ENCODE measurements at places on chromosomes 12 and 14. TPM values are rescaled to one million over a fixed set of nuclear protein-coding genes. Genes with fewer than 3 reads are reported as not detected.
A peak's percentile ranks its signal among the peaks of the same experiment; 100 is the strongest.

Gene PMEL
- 1.3 TPM for total RNA-seq

Gene SRSF5
- total RNA-seq, result 194 TPM

DNA sequence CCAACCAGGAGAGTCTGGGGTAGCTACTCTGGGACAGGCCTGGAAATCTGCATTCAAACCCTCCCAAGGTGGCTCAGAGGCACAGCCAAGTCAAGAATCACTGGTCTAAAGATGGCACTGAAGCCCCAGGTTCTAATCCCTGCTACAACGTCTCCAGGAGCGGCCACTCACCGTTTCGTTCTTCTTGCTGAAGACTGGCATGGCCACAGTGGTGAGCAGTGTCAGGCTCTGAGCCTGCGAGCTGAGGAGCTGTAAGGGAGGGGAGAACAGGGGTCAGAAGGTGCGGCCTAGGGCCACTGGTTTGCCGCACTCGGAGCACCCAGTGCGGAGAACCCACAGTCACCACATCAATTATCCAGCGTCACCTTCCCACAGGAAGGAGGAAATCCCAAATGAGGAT lies 38.8 kb downstream of the CACNA2D4 start:
- H3K4me3 ChIP-seq, result no peak overlapping the region
- H3K36me3 ChIP-seq, result no peaks in the 10 kb centered on the region
- no peaks in the 10 kb centered on the region for H3K4me1 ChIP-seq

DNA sequence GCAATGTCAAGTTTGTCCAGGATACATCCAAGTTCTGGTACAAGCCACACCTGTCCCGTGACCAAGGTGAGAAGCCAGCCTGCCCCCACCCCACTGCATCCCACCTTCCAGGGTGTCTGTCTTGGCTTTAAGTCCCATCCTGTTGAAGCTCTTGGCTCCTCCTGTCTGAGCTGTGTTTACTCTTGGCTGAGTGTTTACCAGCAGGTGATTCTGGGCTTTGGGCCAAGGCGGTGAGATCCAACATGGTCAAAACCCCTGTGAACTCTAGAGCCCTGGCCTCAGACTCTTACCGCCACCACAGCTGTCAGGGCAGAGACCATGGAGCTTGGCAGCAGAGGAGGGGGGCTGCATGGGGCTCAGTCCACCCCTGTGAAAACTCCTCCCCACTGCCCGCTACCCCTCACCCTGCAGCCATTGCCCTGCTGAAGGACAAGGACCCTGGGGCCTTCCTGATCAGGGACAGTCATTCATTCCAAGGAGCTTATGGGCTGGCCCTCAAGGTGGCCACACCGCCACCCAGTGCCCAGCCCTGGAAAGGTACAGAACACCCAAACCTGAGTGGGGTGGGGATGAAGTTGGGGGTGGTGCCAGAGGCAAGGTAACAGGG lies 11.6 kb downstream of the TNS2 start:
- DNase-seq, result no peak
- H3K27ac ChIP-seq, result peak overlapping the region; percentile 82
- H3K4me1 ChIP-seq, result peaks cover 45% of the 10 kb centered on the region

Gene PTGDR
- 0.76 TPM for total RNA-seq

- H3K36me3 ChIP-seq, result no peaks in the 10 kb centered on the region
- peaks cover 34% of the 10 kb centered on the region for H3K27me3 ChIP-seq
- H3K4me1 ChIP-seq, result peaks cover 6% of the 10 kb centered on the region
- H3K4me3 ChIP-seq, result peak overlapping the region; percentile 29
These were observed 18.9 kb upstream of the ANKRD33 start for GRCh38 chr12:51868821-51869495.

Gene BIN2
- total RNA-seq, result 0.81 TPM

DNA sequence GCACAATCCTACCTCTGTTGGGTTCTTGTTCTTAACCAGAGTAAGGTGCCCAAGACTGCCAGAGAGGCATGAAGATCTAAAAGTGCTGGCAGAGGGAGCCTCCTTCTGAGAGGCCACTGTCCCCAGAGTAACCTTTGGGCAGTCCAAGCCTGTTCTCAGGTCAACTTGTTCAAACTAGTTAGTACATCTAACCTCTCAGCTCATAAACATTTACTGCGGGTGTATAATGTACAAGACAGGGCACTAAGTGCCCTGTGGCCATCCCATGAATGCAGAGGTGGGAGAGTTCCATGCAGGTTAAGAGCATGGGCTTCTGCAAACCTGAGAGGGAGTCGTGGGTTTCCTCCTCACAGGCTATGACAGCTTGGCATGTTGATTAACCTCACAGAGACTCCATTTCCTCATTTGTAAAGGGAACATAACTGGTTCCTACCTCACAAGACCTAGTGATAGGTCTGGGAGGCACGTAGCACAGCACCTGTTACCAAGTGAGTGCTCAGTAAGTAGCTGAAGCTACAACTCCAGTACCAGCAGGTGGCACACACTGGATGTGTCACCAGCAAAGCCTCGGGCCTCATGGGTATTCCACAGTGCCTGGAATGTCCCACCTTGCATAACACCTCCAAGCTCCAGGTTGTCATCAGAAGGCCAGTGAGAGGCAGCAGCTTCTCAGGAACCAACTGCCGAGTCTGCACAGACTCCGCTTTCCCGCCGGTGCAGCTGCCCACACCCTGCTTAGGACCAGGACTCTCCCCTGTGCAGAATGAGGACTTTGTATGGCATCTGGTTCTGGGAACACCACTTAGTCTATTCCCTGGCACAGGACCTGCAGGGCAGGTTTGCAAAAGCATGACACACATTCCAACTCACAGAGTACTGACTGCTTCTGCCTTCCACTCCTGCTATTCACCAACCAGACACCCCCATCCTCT lies 4.4 kb downstream of the VDR start:
- peaks cover 50% of the 10 kb centered on the region for H3K27me3 ChIP-seq
- no peak overlapping the region for H3K27ac ChIP-seq
- H3K4me3 ChIP-seq, result no peak overlapping the region

- no peak overlapping the region for H3K27ac ChIP-seq
- H3K4me3 ChIP-seq, result no peak overlapping the region
- peaks cover 5% of the 10 kb centered on the region for H3K4me1 ChIP-seq
- peaks cover 5% of the 10 kb centered on the region for H3K27me3 ChIP-seq
- no peaks in the 10 kb centered on the region for H3K36me3 ChIP-seq
These were observed 69.2 kb downstream of the ANO2 start for GRCh38 chr12:5875851-5876250.

Gene ADAM21
- 0.26 TPM for total RNA-seq

- H3K27me3 ChIP-seq, result no peaks in the 10 kb centered on the region
- no peak for DNase-seq
- H3K36me3 ChIP-seq, result no peaks in the 10 kb centered on the region
These were observed 124.2 kb downstream of the NPAS3 start for GRCh38 chr14:33062881-33063280.

- no peaks in the 10 kb centered on the region for H3K27me3 ChIP-seq
- no peak overlapping the region for H3K4me3 ChIP-seq
These were observed 28.6 kb downstream of the CHFR start for GRCh38 chr12:132858718-132859266.

Gene NABP2
- 20.0 TPM for total RNA-seq

GRCh38 chr12:52050116-52050757 lies 1.0 kb upstream of the NR4A1 start:
- H3K36me3 ChIP-seq, result no peaks in the 10 kb centered on the region
- no peaks in the 10 kb centered on the region for H3K27me3 ChIP-seq
- H3K27ac ChIP-seq, result peak overlapping the region; percentile 88
- peak overlapping the region; percentile 77 for H3K4me3 ChIP-seq

DNA sequence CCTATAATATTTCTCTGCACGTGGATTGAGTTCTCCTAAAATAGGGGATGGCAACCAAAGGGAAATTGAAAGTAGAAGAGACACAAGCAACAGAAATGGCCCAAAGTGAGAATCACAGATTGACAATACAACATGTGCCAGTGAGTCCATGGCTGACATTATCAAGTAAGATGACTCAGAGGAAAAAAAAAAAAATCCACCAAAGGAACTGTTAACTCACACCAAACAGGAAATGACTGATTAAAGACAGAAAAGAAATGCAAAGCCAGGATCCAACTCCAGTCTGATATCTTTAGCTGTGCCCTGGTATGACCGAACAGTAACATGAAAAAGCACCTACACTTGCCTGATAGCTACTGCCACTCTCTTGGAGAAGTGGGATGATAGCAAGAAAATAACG lies 485.0 kb downstream of the PRKD1 start:
- no peaks in the 10 kb centered on the region for H3K27me3 ChIP-seq
- H3K36me3 ChIP-seq, result no peaks in the 10 kb centered on the region
- H3K4me3 ChIP-seq, result no peak overlapping the region
- DNase-seq, result no peak

Gene NUAK1
- 48.0 TPM for total RNA-seq

Gene PRIMA1
- 3.8 TPM for total RNA-seq

DNA sequence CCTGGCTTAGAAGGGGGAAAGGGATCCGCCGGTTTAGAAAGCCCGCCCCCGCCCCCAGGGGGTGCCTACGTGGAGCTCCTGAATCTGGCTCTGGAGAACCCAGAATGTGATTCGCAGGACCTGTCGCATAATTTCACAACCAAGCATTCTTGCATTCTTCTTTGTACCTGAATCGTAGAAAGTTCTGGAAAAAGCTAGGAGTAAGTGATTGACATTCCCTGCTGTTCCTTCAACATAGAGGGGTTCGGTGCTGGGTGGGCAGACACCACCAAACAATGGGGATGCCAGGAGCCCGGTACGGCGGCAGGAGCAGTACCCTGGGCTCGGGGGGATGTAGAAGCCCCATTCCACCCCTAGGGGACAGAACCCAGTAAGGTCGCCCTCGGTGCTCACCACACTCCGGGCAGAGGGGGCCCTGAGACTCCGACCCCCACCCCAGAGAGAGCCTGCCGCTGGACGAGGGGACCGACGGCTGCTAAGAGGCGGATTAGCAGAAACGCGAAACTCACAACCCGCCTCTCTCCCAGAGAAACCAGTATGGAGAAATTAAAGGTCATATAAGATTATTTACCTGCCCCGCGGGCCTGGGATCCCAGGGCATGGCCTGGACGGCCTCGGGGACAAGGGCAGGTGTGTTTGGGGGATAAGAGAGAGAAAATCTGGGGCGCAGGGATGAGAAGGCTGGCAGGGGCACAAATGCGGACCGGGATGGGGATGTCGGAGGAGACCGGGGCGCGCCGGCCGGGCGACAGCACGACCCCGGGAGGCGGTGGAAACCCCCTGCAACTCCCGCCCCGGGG lies 520 bp downstream of the CSRP2 start:
- H3K27me3 ChIP-seq, result no peaks in the 10 kb centered on the region
- no peaks in the 10 kb centered on the region for H3K36me3 ChIP-seq
- peaks cover 26% of the 10 kb centered on the region for H3K4me1 ChIP-seq
- H3K27ac ChIP-seq, result peak overlapping the region; percentile 95
- DNase-seq, result no peak

GRCh38 chr14:76484355-76484754 lies 108.4 kb downstream of the ESRRB start:
- no peak for DNase-seq
- H3K4me1 ChIP-seq, result peaks cover 6% of the 10 kb centered on the region
- H3K27ac ChIP-seq, result no peak overlapping the region
- H3K4me3 ChIP-seq, result no peak overlapping the region

DNA sequence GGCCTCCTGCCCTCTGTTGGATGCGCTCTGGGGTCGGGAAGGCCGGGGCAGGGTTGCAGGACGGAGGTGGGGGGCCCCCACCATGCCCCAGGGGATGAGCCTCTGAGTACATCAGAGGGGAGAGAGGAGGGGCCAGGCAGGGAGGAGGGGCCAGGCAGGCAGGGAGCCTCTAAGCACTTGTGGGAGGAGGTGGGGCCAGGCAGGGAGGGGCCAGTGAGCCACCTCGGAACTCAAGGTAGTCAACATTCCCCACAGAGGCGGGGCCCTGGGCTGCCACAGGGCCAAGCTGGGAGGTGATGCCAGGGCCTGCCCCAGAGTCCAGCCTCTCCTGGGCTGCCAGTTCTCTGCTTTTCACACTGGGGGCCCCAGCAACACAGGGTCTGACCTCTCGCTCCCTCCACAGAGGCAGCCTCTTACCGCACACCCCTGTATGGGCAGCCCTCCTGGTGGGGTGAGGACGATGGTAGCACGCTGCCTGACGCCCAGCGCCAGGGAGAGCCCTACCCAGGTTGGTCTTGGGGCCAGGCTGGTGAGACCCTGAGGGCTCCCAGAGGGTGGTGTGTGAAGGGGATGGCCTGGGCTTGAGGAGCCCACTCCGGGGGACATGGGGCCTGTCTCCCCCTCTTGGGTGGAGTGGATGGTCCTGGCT lies 17.4 kb downstream of the CEP170B start:
- peaks cover 13% of the 10 kb centered on the region for H3K4me1 ChIP-seq
- peak; percentile 4 for DNase-seq
- H3K27ac ChIP-seq, result no peak overlapping the region
- H3K27me3 ChIP-seq, result no peaks in the 10 kb centered on the region

GRCh38 chr12:62799126-62799736 lies 135.7 kb downstream of the PPM1H start:
- H3K27me3 ChIP-seq, result no peaks in the 10 kb centered on the region
- H3K36me3 ChIP-seq, result peaks cover 5% of the 10 kb centered on the region
- no peak overlapping the region for H3K4me3 ChIP-seq
- H3K4me1 ChIP-seq, result peaks cover 6% of the 10 kb centered on the region
- H3K27ac ChIP-seq, result no peak overlapping the region
- no peak for DNase-seq

DNA sequence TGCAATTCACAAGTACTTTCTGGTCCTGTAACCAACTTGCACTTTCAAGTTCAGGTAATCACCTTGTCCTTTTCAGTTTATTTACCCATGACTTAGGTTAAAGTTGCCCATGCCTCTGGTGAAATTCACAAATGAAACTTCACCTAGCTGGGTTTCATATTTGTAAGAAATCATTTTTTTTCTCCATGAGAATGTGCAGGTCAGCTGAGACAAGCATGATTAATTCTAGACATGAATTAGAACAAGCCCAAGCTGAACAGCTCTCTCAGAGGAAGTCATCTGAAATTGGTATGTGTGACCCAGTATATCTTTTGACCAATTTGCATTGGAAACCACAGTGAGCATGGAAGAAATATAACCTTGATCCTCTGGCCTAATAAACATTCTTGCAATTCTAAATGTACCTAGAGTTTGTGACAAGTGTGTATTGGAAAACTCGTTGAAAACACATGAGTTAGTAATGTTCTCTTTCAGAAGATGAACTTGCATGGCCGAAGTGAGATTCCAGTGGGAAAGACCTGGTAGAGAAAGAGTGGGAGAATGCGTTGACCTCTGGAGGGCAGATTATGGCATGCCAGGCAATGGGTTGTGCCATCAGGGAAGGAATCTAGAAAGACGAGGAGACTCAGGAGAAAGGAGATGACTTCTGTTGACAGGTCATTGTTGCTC lies 486.5 kb downstream of the ZFP36L1 start:
- no peak overlapping the region for H3K4me3 ChIP-seq
- H3K27me3 ChIP-seq, result no peaks in the 10 kb centered on the region
- H3K27ac ChIP-seq, result no peak overlapping the region
